Cardiac ventricle fibroblast (primary cell): ENCODE measurements at places on chromosomes 12 and 14. TPM values are rescaled to one million over a fixed set of nuclear protein-coding genes. Genes with fewer than 3 reads are reported as not detected.

The HNF1A gene
- not detected in 2 replicates for total RNA-seq

The SPIC gene
- total RNA-seq = not detected in 2 replicates

The PTPN6 gene
- total RNA-seq = 0.20 TPM in 1 of 2 replicates, not detected in the other

The C3AR1 gene
- total RNA-seq = 0.25 TPM in 1 of 2 replicates, not detected in the other

The SRGAP1 gene
- 15.5 and 17.4 TPM in 2 replicates for total RNA-seq

The ARMH4 gene
- total RNA-seq = 7.1 and 12.8 TPM in 2 replicates

The TAS2R14 gene
- 0.98 and 1.6 TPM in 2 replicates for total RNA-seq

The CPNE6 gene
- not detected in 2 replicates for total RNA-seq

The KLC1 gene
- 122 and 127 TPM in 2 replicates for total RNA-seq
